Cardiac septum (tissue), 1 donor: ENCODE measurements at places on chromosomes 1 and 21. TPM values are rescaled to one million over a fixed set of nuclear protein-coding genes. Genes with fewer than 3 reads are reported as not detected.

Gene SPRR2F
- not detected for total RNA-seq

DNA sequence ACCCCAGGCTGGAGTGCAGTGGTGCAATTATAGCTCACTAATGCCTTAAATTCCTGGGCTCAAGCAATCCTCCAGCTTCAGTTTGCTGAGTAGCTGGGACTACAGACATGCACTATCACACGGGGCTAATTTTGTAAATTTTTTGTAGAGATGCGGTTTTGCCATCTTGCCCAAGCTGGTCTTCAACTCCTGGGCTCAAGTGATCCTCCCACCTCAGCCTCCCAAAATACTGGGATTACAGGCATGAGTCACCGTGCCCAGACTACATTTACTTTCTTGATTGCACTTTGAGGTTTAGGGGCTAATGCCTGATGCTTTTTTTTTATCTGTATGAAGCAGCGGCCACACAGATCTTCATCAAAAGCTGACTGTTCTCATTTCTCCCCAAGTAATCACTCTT lies 124.6 kb downstream of the KIF26B start:
- DNase-seq: no peak

DNA sequence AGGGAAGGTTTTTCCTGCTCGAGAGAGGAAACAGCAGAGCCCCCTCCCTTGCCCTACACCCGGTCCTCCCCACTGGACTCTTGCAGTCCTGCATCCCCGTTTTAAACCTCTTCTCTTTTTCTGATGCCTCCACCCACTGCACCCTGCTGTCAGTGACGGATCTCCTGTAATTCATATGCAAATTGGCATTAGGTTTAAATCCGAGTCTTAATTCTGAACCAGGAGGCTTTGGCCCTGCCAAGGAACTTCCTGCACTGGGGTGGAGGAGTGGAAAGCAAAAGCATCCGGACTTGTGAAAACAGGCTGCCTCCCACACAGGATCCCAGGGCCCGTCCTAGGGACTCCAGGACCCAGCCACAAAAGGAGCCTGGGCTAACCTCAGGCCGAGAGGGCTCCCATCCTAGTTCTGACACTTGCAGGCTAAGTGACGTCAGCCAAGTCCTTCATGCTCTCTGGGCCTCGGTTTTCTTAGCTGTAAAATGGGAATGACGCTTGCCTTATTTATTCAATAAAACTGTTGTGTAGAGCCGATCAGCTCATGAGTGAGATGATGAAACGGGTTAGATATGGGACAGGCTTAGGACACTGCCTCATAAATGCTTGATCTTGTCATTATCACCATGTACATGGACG lies 613.3 kb downstream of the AJAP1 start:
- no peak for DNase-seq

GRCh38 chr1:115539061-115539460 lies 102.7 kb upstream of the VANGL1 start:
- DNase-seq: no peak

Gene ETNK2
- 1.9 TPM for total RNA-seq

- no peak for DNase-seq
These were observed 39.0 kb upstream of the IL20 start for GRCh38 chr1:206826394-206826793.

DNA sequence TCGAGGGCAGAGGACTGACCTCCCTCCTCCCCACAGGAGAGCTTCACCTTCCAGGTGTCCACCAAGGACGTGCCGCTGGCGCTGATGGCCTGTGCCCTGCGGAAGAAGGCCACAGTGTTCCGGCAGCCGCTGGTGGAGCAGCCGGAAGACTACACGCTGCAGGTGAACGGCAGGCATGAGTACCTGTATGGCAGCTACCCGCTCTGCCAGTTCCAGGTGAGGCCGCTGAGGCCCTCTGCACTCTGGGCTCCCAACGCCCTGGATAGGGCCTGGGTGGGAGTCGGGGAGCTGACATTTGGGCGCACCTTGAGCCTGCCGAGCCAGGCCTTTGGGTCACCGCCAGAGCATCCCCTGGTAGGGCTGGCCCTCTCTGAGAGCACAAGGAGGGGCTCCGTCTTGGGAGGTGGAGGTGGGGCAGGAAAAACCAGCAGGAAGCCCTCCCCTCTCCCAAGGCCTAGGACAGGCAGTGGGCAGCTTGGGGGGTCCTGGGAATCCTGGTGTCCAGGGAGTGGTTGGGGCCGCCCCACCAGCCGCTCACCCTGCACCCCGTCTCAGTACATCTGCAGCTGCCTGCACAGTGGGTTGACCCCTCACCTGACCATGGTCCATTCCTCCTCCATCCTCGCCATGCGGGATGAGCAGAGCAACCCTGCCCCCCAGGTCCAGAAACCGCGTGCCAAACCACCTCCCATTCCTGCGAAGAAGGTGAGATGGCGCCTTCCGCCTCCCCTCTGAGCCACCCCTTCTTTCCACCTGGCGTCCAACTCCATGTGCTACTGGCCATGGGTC lies 65.1 kb downstream of the PIK3CD start:
- DNase-seq: no peak

DNA sequence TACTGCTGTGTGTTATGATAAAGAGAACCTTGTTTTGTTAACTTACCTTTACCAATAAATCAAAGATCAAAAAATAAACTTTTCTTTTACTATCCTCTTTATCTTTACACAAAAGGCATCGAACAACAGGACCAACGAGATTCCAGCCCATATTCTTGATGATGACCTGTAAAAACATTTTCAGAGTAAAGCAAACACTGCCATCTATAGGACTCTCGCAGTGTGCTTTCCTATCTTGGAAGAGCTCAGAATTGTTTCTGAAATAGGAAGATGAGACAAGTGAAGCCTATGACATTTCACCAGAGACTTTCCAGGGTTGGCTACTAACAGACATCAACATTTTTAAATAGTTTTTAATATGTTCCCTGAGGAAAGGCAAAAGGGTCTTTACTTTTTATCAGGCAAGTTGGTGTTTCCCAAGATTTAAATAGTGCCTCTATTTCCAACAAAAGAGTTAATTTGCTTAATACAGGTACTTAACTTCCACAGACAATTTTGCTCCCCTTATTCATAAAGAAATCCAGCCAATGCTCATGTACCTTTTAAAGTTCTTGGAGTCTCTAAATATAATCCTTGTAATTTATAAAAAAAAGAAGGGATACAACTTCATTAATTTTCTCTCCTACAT lies 7.3 kb downstream of the GLMN start:
- no peak for DNase-seq

Gene COL24A1
- total RNA-seq: 1.3 TPM

Gene OR4F16
- not detected for total RNA-seq

DNA sequence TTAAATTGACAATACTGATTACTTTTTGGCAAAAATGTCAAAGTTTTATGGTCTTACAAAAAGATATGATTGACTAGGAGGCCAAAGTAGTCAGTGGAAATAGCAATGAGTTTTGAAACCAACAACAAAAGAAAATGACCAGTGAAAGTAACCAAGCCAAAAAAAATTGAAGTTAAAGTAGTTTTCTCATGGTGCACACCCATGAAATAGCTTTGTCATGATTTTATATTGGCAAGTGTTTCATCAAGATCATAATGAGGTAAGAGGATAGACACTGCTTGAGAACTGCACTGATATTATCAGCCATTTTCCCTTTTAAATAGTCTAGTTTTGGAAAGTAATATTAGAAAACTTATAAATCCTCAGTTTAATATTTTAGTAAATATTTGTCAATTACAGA lies 206.2 kb upstream of the ADAMTS5 start:
- no peak for DNase-seq

DNA sequence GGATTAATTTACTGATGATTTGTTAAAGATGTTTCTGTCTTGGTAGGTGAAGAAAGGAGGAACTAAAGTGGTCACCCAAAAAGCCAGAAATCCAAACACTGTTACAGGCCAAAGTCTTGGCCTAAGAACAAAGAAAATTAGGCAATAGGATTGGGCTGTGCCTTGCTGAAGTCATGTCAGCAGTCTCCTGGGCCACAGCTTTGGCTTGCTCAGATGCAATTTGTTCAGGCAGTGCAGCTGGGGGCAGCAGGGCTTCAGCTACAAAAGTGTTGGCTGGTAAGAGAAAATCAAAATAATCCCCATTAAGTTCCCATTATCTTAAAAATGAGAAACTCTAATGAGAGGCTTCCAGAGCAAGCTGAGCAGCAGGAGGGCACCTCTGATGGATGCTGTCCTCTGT lies 14.0 kb upstream of the RAP1A start:
- no peak for DNase-seq

Gene SMCP
- total RNA-seq: not detected

GRCh38 chr1:46969014-46969619 lies 27.8 kb upstream of the CYP4A11 start:
- no peak for DNase-seq
